ENCODE measurements at places on chromosomes 1 and 21.

GRCh38 chr1:185998391-185998790 is 264.2 kb downstream of the HMCN1 start:
- DNase-seq = no peak

GRCh38 chr1:225995919-225996864 is 3.0 kb downstream of the SDE2 start:
- no peak for DNase-seq

DNA sequence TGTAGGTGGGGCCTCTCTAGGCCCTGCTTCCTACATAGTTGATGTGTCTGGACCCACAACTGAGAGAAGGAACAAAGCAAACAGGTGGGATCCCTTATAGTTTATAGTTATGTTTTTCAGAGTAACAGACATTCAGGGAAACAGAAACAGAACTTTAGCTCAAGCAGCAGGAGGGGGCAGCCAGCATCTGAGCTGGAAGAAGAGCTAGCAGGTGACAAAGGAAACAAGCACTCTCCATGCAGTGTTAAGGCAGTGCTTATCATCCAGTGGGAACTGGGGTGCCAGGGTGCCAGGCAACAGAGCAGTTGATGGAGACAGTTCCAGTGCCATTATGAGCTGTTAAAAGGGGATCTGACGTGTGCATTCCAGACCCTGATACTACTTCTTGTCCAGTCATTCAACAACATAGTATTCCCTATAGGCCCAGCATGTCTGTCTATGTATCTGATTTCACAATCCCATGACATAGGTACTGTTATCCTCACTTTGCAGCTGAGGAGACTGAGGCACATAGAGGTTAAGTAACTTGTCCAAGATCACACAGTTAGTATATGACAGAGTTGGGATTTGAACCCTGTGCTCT is 13.5 kb downstream of the HIVEP3 start:
- DNase-seq = no peak

DNA sequence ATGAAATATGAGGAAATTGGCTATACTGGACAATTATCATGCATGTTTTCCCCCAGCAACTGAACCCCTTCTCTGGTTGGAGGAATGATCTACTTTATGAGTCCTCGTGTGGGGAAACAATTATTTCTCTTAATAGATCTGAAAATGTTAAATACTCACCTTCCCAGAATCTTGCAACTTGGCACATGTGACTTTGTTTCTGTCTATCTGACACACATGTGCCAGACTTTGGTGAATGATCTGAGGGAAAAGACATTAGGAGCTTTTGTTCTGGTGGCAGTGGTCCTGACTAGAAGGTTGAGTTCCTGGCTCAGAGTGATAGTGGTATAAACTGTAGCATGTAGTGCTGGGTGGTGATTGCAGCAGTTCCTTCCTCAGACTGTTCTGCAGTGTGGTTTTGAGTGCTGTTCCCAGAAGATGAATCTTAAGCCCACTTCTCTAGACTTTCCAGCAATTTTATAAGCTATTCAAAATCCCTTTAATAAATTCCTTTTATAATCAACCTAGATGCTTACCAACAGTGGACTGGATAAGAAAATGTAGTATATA is 59.3 kb upstream of the B3GALNT2 start:
- DNase-seq = no peak

DNA sequence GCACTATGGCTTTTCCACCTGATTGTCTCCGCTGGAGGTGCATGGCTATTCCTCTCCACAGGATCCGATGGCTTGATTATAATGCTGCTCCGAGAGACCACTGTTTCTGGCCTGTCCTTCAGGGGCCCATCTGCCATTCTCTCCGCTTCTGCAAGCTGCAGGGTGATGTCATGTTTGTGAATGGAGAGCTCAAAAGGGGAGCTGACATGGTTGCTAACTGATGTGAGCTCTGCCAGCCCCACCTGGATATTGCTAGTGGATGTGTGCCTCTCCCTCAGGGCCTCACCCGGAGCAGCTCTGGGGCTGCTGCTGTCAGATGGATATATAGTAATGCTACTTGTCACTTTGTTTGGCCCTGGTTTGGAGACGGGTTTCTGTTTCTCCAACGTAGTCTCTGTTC is 72.3 kb downstream of the KDM1A start:
- DNase-seq = no peak

- DNase-seq = peak; percentile 39
Measured at GRCh38 chr1:180311011-180311730, 81.1 kb downstream of the LHX4 start.

GRCh38 chr21:44734026-44734745 is 22.8 kb upstream of the TSPEAR start:
- DNase-seq = no peak

GRCh38 chr1:229344139-229344538 is 1.3 kb upstream of the CCSAP start:
- no peak for DNase-seq

GRCh38 chr1:175794586-175794985 is 51.2 kb upstream of the TNR start:
- no peak for DNase-seq

DNA sequence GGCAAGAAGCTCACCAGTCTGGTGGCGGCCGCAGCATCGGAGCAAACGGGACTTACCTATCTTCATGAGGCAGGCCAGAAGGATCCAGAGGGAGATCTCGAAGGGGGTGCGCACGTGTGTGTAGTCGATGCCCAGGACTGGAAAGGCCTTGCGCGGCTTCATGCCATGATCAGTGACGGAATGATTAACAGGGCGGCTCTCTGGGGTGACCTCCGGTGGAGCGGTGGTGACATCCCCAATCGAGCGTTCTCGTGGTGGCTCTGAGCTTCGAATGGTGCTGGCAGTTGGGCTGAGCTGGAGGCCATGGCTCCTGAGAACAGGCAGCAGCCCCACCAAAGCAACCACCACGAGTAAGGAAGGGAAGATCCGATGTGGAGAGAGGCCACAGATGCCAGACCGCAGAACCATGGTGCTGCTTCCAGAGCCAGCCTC is 982 bp downstream of the SLC9A1 start:
- no peak for DNase-seq

DNA sequence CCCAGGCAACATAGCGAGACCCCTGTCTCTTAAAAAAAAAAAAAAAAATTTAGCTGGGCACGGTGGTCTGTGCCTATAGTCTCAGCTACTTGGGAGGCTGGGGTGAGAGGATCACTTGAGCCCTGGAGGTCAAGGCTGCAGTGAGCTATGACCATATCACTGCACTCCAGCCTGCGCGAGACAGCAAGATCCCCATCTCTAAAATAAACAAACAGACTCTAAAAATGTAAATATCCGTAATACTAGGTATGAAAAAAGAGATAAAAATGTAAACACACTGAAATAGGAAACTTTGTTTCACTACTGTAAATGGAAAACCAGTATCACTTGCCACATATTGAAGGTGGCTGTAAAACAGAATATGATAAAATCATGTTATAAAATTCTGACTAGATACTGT is 17.2 kb downstream of the ADAR start:
- no peak for DNase-seq

DNA sequence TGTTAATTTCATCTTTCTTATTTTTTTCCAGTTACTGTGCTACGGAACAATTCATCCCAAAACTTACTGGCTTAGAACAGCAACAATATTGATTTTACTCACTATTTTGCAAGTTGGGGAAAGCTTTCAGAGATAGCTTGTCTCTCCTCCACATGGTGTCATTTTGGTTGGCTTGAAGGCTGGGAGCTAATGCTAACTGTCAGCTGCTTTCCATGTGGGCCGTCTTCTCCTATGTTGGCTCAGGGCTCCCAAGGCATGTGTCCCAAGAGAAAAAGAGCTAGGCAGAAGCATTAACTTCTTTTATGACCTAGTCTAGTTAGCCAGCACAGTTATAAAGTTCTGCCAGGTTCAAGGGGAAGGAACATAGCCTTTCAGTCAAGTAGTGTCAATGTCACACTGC is 33.9 kb upstream of the CASQ2 start:
- DNase-seq = no peak

- no peak for DNase-seq
Measured at GRCh38 chr1:204113896-204114295, 37.9 kb downstream of the ETNK2 start.

DNA sequence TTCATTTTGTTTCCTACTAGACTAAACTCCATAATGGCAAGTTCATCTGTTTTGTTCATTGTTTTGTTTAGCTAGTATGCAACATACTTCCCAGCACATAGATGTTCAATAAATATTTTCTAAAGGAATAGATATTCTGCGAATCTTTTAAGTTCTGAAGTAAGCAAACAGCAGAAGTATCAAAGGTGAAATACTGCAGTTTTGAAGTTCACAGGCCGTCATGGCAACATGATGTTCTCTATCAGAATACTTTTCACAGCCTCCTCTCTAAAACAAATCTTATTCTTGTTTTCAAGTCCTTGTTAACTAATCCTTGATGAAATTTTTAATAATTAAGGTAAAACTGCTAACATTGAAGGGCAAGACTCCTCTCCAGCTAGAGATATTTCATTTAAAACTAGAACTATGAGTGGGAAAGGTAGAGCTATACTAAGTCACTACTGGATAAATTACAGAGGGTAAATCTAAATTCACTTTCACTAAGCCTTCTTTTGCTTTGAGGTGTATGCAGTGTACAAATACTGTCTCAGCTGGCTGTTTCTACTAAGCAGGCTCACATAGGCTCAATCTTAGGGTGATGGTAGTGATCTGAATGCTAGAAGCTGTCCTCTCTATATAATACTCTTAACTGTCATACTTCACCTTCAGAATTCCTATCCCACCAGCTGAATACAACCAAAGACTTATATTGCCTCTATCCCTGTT is 96.7 kb downstream of the ZZZ3 start:
- DNase-seq = no peak

DNA sequence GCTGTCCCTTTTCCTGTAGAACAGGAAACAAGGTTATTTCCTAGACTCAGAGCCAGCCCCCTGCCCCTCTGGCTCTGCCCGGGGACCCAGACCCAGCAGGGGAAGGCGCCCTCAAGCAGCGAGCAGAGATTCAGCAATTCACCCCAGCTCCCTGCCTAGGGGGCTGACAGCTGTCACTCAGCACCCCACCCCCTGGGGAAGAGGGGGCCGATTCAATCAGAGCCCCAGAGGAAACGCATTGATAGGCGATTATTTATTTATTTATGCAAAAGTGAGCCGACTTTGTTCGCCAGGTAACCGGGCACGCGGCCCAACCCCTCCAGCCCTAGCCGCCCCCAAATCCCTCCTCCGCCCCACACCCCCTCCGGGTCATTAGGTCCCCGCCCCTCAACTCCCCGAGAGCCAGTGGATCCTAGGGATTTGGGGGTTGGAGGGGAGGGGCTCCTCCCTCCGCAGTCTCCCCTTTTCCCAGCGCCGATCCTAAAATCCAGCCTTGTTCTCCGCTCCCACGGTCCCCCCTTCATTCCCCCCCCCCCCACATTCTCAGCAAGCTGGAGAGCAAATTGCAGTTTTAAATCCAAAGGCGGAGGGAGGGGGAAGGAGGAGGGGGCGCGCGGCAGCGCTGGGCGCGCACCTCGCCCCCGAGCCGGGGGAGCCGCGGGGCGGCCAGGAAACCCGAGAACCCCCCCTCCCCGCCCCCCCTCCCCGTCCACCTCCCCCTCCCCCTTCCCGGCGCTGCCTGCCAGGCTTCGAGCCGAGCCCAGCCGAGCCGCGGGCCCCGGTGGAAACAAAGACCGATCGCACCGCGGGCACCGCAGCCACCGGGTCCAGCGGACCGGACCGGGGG is 1.3 kb downstream of the AHDC1 start:
- DNase-seq = peak; percentile 44

DNA sequence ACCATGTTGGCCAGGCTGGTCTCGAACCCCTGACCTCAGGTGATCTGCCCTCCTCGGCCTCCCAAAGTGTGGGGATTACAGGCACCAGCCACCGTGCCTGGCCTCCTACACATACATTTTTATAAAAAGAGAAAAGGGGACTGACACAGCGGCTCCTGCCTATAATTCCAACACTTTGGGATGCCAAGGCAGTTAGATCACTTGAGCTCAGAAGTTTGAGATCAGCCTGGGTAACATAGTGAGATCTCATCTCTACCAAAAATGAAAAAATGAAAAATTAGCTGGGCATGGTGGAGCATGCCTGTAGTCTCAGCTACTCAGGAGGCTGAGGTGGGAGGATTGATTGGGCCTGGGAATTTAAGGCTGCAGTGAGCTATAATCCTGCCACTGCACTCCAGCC is 23.4 kb downstream of the ZNF281 start:
- DNase-seq = peak; percentile 44

- peak; percentile 50 for DNase-seq
Measured at GRCh38 chr1:168134132-168134531, 2.6 kb downstream of the GPR161 start.

DNA sequence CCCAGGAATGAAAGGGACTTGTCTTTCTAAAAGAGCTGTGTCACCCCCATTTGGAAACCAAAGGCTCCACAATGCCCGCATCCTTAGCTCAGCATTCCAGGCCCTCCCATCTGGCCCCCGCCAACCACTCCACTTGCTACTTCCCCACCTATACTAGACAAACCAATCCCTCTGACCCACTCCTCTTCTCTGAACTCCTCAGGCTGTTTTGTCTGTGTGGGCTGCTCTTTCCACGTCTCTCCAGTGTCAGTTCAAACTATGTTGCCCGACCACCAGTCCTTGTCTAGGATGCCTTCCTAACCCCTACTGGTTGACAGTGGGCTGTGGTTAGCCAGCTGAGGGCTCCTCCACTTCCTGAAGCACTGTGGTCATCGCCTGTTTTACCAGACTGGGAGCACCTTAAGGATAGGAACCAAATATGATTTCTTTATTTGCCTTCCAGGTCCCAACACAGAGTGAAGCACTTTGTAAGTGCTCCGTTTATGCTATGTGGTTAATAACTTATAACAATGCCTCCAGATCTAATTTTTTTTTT is 8.1 kb upstream of the COA7 start:
- DNase-seq = no peak

- no peak for DNase-seq
Measured at GRCh38 chr1:196933531-196934189, 9.9 kb upstream of the CFHR2 start.

GRCh38 chr1:223718850-223719249 is 6.5 kb downstream of the CAPN2 start:
- no peak for DNase-seq

GRCh38 chr1:118563981-118564951 is 379.2 kb upstream of the SPAG17 start:
- peak; percentile 6 for DNase-seq

GRCh38 chr1:112388436-112388835 is 7.6 kb upstream of the CTTNBP2NL start:
- peak; percentile 56 for DNase-seq

GRCh38 chr1:223212441-223212840 is 69.4 kb upstream of the TLR5 start:
- no peak for DNase-seq

DNA sequence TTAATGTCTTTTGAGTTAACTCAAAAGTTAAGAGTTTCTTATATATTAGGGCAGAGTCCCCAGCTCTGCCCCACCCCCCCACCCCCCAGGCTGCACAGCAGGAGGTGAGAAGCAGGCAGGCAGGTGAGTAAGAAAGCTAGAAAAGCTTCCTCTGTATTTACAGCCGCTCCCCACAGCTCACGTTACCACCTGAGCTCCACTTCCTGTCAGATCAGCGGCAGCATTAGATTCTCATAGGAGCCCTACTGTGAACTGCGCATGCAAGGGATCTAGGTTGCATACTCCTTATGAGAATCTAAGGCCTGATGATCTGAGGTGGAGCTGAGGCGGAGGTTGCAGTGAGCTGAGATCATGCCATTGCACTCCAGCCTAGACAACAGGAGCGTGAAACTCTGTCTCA is 81.9 kb downstream of the SIM2 start:
- no peak for DNase-seq

GRCh38 chr1:174748586-174748985 is 251.2 kb upstream of the CACYBP start:
- DNase-seq = no peak

- peak; percentile 24 for DNase-seq
Measured at GRCh38 chr1:25619101-25619890, 2.7 kb downstream of the MAN1C1 start.

GRCh38 chr1:181023265-181024057 is 791 bp upstream of the STX6 start:
- DNase-seq = no peak

GRCh38 chr1:246364415-246364941 is 142.6 kb downstream of the SMYD3 start:
- no peak for DNase-seq
